ENCODE measurements at places on chromosomes 11 and 22. TPM values are rescaled to one million over a fixed set of nuclear protein-coding genes. Genes with fewer than 3 reads are reported as not detected.

Gene CECR2
- 4.4 TPM for total RNA-seq

Gene STK33
- total RNA-seq: 9.5 TPM

Gene CD3D
- not detected for total RNA-seq

Gene MS4A6A
- 3.7 TPM for total RNA-seq

Gene OVCH2
- total RNA-seq: not detected

Gene RAB36
- 5.9 TPM for total RNA-seq

Gene RCOR2
- total RNA-seq: 9.5 TPM

Gene MPZL3
- total RNA-seq: 1.6 TPM

Gene FUT4
- 9.2 TPM for total RNA-seq

Gene IL17REL
- total RNA-seq: not detected

Gene TSSK2
- total RNA-seq: not detected
